ENCODE measurements at places on chromosomes 12 and 14.

GRCh38 chr12:25817166-25817565 is 141.3 kb upstream of the RASSF8 start:
- no peak for DNase-seq

DNA sequence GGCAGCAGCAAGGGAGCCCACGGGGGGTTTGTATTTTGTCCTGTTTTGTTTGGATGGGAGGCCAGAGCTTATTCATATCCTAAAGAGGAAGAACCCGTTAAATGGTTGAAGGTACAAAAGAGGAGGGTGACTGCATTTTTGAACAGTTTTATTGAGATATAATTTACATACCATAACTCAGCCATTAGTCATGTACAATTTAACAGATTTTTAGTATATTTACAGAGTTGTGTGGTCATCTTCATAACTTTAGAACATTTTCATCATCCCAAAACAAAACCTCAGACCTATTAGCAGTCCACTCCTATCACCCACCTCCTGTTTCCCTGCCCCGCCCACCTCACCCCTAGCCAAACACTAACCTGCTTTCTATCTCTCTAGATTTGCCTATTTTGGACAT is 12.6 kb downstream of the NRDE2 start:
- no peak for DNase-seq

GRCh38 chr14:88535149-88535548 is 19.7 kb downstream of the PTPN21 start:
- DNase-seq: no peak

DNA sequence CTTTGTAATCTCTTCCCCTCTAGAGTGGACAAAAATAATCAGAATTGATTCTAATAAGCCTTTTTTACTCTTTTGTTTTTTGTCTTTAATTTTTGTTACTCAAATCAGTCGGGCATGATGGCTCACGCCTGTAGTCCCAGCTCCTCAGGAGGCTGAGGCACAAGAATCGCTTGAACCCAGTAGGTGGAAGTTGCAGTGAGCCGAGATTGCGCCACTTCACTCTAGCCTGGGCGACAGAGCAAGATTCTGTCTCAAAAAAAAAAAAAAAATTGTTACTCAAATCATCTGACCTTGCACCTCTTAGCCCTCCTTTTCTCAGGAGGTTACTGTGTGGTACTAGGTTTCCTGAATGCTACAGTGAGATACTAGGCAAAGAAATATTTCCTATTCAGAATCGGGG is 280.6 kb downstream of the PDZRN4 start:
- no peak for DNase-seq

- DNase-seq: no peak
These were observed 586.3 kb downstream of the BCL11B start for GRCh38 chr14:98685725-98686124.

- no peak for DNase-seq
These were observed 157.5 kb downstream of the TMEM132D start for GRCh38 chr12:129746318-129746717.

- DNase-seq: no peak
These were observed 189.8 kb upstream of the SLC16A7 start for GRCh38 chr12:59405992-59406391.

DNA sequence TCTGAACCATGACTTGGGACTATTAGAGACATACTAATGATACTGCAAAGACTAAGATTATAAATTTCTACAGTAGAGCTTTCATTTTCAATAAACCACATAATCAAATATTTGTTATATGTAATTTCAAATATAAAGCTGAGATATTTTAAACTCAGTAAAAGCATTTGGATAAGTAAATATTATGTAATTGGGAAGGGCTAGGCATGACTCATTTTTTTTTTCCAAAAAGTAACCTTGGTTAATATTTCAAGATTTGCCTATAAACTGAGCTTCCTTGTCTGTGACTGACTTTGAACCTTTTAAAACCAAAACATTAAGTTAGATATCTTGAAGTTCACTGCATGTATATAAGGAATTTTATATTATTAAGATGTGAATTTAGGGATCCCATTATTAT is 332.5 kb downstream of the CEP128 start:
- no peak for DNase-seq

DNA sequence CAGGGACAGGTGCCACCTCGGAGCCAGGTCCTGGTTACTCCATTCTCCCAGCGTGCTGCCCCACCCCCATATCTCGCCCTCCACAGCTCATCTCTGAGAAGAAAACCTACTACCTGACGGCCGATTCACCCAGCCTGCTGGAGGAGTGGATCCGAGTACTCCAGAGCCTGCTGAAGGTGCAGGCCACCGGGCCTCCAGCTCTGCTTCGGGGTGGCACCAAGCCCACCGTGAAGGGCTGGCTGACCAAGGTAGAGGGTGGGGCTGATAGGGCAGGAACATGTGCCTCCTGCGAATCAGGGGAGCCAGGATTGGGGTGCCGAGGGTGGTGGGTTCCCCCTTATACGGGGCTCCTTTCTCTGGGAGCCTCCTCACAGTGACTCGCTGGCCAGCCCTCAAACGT is 25.9 kb downstream of the PIGH start:
- DNase-seq: no peak

Data from epithelial cell of proximal tubule (primary cell).